ENCODE measurements at places on chromosomes 6 and 20. TPM values are rescaled to one million over a fixed set of nuclear protein-coding genes. Genes with fewer than 3 reads are reported as not detected.

Gene CCN5
- total RNA-seq: not detected

Gene AVP
- total RNA-seq: 7.0 TPM

Gene FUCA2
- total RNA-seq: 8.8 TPM

Gene LTA
- total RNA-seq: 8.8 TPM

Gene BANF2
- total RNA-seq: not detected

Gene BMP6
- 2.9 TPM for total RNA-seq

DNA sequence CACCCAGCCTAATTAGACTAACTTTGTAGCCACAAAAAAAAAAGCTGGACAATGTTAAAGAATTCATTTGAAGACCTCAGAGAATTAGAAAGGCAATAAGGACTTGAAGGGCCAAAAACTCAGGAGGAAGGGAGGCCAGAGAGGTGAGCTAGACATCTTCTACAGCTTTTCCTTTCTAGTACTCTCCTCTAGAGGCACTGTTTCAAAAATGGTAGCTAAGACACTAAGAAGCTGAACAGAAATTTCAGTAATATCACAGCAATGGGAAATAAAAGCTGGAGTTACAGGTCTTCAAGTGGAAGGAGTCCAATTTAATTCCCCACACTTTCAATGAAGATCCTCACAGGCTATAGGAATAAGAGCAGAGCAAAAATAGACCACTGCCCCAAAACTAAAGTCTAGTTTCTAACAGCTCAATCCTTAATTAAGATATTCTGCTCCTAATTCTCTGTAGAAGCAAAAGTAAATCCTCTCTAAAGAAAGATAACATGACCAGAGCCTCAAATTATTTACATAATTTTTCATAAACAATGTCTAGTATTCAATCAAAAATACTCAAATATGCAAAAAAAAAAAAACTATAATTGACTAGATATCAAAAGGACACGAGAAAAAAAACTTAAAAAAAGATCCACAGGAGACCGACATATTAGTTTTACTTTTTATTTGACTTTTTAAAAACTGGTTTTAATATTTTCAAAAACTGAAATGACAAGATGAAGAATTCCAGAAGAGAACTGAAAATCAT is 63.7 kb downstream of the RNGTT start:
- no peaks in the 10 kb centered on the region for H3K36me3 ChIP-seq
- no peaks in the 10 kb centered on the region for H3K27me3 ChIP-seq
- H3K4me3 ChIP-seq: no peak overlapping the region

GRCh38 chr20:59643615-59644061 is 39.3 kb downstream of the PHACTR3 start:
- no peak overlapping the region for H3K4me3 ChIP-seq
- H3K4me1 ChIP-seq: no peaks in the 10 kb centered on the region
- H3K27me3 ChIP-seq: no peaks in the 10 kb centered on the region
- no peaks in the 10 kb centered on the region for H3K36me3 ChIP-seq
- no peak overlapping the region for H3K27ac ChIP-seq

- no peak overlapping the region for H3K4me3 ChIP-seq
- peaks cover 7% of the 10 kb centered on the region for H3K4me1 ChIP-seq
- H3K36me3 ChIP-seq: peaks cover 17% of the 10 kb centered on the region
- H3K27me3 ChIP-seq: no peaks in the 10 kb centered on the region
- DNase-seq: no peak
Measured at GRCh38 chr6:161130967-161131766, 139.6 kb downstream of the MAP3K4 start.

DNA sequence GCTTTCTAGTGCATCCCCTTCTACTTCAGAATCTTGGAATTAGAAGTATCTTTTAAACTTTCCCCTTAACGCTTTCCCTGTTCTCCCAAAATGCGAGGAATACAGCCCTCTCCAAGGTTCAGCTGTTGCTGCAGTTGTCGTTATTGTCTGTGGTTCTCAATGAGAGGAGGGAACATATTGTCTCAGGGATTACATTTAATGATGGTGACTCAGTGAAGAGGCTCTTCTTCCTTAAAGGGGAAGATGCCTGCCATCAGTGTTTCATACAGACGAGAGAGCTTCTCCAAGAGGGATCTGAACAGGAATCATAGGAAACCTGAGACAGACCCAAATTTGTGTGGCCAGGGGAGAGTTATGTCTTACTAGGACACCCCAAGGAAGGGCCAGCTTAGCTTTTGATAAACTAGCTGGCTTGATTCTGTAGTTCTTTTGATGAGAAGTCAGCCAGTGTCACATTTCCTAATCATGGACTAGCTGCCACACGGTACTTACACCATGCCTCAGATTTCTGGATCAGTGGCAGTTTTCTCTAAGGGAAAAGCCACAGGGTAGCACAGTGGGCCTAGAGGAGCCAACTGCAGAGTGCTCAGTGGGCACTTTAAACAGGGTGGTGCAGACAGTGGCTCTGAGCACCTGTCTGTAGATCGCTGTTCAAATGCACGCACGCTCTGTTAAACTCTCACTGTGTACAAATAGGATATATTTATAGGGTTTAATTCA is 59.7 kb upstream of the TMEM181 start:
- no peak overlapping the region for H3K27ac ChIP-seq
- no peak overlapping the region for H3K4me3 ChIP-seq
- no peak for DNase-seq
- no peaks in the 10 kb centered on the region for H3K36me3 ChIP-seq
- no peaks in the 10 kb centered on the region for H3K27me3 ChIP-seq
- no peaks in the 10 kb centered on the region for H3K4me1 ChIP-seq

DNA sequence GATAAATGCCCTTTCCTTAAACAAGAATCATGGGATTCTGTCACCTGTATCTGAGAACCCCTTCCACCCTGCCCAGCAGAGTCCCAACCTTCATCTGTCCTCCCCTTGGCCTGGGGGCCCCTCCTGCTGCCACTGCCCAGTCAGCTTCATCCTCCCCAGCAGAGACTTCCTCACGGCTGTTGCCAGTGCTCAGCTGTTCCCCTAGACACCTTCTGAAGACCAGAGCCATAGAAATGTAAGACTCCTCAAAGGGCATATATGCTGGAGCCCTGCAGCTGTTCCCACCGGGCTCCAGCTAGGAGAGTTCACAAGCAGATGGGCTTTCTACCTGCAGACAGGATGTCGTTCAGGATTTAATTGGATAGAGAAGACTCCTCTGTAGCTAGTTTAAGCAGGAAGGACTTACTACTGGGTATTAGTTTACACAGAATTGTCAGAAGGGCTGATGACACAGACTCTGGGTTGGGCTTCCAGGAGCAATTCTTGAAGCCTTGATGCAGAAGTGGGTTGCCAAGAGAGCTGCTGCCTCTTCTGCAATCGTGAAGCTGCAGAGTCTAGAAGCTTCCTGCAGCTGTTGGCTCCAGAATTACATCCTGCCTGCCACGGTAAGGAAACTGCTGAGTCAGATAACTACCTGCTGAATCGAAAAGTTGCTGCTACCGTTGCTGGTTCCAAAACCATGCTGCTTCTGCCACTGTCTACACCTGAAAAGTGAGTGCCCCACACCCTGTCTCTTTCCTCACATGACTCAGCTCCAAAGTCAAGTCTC is 57.1 kb upstream of the MLN start:
- DNase-seq: no peak
- H3K4me3 ChIP-seq: no peak overlapping the region
- no peak overlapping the region for H3K27ac ChIP-seq
- no peaks in the 10 kb centered on the region for H3K36me3 ChIP-seq

DNA sequence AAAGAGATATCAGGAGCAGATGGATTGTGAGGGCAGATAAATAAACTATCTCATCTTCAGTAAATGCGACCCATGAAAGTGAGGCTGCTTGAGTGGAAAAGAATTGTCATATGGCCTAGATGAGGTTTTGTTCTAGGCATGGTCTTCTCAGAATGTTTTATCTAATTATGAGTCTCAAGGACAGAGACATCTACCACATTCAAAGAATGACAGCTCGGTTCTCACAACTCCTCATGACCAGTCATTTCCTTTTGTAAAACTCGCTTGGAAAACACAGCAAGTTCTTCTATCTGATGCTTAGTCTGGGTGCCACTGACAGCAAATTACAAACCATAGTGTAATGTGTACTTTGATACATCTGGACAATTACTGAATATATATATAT is 140.5 kb downstream of the CCDC170 start:
- no peak for DNase-seq
- H3K36me3 ChIP-seq: no peaks in the 10 kb centered on the region
- no peaks in the 10 kb centered on the region for H3K4me1 ChIP-seq
- H3K4me3 ChIP-seq: no peak overlapping the region

DNA sequence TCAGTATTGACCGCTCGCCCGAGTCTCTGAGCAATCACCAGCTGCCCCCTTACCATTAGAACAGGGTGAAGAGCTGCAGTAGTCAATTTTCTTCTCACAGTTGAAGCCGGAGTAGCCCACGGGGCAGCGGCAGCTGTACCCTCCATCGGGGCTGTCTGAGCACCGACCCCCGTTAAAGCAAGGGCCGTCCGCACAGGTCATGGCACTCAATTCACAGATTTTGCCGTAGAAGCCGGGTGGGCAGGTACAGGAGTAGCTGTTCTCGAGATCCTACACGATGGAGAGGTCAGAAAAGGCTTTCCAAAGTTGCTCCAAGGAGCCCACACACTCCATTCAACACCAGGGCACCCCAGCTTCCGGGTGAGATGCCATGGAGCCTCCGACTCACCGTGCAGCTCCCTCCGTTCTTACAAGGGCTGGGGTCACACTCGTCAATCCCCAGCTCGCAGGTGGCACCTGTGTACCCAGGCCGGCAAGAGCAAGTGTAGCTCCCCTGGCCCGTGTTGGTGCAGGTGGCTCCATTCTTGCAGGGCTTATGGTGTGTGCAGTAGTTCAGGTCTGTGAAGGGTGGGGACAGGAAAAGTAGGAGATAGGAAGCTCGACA is 5.9 kb downstream of the DLL1 start:
- H3K4me3 ChIP-seq: no peak overlapping the region
- H3K27ac ChIP-seq: no peak overlapping the region
- H3K36me3 ChIP-seq: no peaks in the 10 kb centered on the region
- H3K4me1 ChIP-seq: peaks cover 16% of the 10 kb centered on the region

DNA sequence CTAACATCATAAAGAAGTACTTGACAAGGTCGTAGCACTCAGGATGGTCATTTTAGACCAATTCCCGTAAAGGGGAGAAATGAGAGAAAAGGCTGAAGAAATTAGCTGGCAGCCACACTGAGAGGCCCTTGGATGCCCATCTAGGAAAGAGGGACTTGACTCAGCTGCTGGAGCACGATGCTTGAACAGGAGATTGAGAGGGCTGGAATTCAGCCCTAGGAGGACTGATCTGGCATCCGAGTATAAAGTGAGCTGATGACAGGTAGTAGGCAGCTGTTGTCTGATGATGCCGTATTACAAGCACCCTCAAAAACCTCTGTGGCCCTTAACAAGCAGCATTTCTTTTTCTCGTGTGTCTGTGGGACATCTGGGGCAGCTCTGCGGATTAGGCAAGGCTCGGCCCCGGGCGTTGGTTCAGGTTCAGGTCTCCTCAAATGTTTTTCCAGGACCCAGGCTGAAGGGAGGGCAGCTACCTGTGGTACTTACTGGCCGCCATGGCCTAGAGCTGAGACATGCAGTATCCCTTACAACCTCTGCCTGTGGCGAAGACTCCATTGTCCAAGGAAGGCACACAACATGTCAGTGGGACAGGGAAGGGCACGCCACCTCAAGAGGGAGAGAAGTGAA is 219.6 kb upstream of the SNX9 start:
- H3K4me3 ChIP-seq: no peak overlapping the region
- H3K4me1 ChIP-seq: peaks cover 55% of the 10 kb centered on the region
- no peaks in the 10 kb centered on the region for H3K36me3 ChIP-seq
- no peaks in the 10 kb centered on the region for H3K27me3 ChIP-seq
- DNase-seq: no peak

DNA sequence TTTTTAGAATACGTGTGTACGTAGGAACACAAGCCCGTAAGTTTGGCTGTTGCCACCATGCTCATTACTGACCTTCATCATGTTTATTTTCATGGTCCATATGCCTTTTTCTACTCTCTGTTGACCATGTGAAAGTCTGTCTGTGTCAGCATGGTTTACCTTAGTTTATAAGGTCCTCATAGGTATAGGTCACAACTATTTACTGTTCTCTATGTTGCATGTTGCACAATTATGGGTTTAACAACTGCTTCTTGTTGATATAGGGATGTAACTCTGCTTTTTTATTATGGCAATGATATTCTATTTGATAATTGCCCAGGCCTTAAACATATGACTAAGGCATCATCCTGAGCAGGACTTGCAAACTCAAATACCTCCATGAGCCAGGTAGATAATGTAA is 13.4 kb upstream of the RANBP9 start:
- no peak for DNase-seq
- H3K4me1 ChIP-seq: peaks cover 5% of the 10 kb centered on the region
- no peak overlapping the region for H3K27ac ChIP-seq
- H3K27me3 ChIP-seq: no peaks in the 10 kb centered on the region
- no peak overlapping the region for H3K4me3 ChIP-seq

DNA sequence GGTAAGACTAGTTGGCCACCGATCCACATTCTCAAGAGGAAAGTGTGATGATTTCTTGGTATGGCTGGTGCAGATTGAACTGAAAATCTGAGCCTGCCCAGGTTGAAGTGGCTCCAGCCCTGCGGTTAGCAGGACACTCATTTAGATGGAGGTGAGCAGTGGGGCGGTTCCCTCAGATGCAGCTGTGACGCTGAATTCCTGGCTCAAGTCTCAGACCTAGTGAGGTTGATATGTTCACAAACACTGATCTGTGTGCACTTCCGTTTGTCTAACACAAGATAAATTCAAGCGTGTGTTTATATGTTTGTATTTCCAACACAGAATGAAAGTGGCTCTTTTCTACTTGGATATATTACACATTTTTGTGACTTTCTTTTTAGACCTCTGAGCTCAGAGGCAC is 83.4 kb upstream of the FRMD1 start:
- no peak for DNase-seq
- H3K4me1 ChIP-seq: no peaks in the 10 kb centered on the region
- H3K27me3 ChIP-seq: no peaks in the 10 kb centered on the region
- H3K27ac ChIP-seq: no peak overlapping the region
- H3K4me3 ChIP-seq: no peak overlapping the region

DNA sequence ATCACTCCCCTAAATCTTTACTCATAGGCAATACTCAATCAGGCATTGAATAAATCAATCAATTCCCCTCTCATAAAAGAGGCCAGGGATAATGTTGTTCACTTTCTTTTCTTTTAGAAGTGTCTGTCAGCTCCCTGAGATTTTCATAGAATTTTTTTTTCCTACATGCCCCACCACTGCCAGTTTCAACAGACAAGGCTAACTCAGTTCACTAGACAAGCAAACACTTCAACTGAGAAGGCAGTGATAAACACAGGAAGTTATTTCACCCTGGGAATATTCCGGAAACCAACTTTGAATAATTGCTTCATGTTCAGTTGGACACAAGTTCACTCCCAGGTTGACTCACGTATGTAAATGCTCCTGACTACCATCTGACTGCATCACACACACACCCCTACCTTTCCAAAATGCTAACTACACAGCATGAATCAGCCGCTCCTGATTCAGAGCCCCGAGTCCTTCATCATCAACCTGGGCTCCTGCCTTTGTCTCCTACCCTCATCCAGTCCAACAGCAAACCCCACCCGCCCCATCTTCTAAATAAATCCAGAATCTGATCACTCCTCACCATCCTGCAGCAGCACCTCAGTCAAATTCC is 143.9 kb downstream of the BCAS1 start:
- H3K36me3 ChIP-seq: no peaks in the 10 kb centered on the region
- H3K27me3 ChIP-seq: no peaks in the 10 kb centered on the region
- H3K27ac ChIP-seq: peak overlapping the region; percentile 83
- H3K4me1 ChIP-seq: peaks cover 79% of the 10 kb centered on the region
- peak overlapping the region; percentile 13 for H3K4me3 ChIP-seq

Measured in B cell (primary cell).